Activated naive CD4-positive, alpha-beta T cell (primary cell): ENCODE measurements at places on chromosomes 7 and 10.

- DNase-seq, result no peak
Observed at GRCh38 chr7:45400680-45401079, 173.5 kb upstream of the ADCY1 start.

DNA sequence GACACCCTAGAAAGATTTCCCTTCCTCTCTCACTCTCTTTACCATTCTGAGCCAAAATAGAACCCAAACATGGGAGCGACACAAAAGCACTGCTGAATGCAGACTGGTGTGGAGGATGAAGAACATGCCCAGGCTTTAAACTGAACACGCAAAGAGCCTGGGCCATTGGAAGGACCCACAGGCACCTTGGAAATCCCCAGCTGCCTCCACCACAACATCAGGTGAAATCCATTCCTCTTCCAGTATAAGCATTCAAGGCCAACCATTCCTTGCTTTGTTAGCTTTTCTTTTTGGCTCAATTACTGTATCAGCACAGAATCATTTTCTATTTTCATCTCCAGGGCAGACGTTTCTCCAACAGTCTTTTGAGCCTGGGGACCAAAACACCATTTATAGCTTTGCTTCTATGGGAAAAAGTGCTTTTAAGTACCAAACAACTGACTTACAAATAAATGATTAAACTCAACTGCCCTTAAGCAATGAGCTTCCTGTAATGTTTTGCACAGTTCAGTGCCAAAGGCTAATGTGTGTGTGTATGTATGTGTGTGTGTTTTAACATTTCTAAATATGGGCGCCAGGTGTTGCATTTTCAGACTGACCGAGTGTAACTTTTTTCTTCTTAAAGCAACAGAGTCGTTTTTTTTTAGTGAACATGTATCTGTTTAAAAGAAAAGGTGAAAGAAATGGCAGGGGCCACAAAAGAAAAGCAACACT lies 16.2 kb upstream of the BLNK start:
- DNase-seq, result no peak

GRCh38 chr10:133068111-133069032 lies 19.4 kb upstream of the ADGRA1 start:
- DNase-seq, result no peak

GRCh38 chr10:91541481-91541880 lies 91.4 kb downstream of the PPP1R3C start:
- DNase-seq, result no peak

DNA sequence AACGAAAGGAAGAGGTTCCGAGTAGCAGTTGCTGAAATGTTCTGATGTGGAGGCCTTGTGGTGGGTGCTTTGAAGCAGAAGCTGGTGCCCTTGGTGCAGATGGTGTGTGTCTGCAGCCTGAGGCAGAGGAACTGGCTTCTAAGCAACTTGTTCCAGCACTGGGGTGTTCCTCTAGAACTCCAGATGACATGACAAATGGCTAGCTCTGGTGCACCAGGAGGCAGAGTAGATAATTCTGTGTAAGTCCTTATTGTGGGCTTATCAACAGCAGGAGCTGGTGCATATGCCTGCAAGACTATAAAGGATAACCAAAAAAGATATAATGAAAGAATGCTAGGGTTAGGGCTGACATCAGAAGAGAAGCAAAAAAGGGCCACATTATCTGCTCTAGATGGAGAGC lies 76.5 kb downstream of the ARL5B start:
- DNase-seq, result no peak

DNA sequence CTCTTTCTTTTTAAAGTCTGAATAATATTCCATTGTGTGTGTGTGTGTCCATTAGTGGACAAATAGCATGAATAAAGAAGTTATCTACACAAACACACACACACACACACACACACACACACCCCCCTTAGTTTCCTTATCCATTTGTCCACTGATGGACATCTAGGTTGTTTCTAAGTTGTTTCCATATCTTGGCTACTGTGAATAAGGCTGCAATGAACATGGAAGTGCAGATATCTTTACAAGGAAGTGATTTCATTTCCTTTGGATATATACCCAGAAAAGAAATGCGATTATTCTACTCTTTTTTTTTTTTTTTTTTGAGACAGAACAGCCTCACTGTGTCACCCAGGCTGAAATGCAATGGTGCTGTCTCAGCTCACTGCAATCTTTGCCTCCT lies 113.5 kb downstream of the MBL2 start:
- no peak for DNase-seq

- no peak for DNase-seq
Observed at GRCh38 chr10:89091496-89091895, 100.9 kb downstream of the FAS start.

- DNase-seq, result no peak
Observed at GRCh38 chr7:116630932-116631671, 40.9 kb upstream of the MET start.

DNA sequence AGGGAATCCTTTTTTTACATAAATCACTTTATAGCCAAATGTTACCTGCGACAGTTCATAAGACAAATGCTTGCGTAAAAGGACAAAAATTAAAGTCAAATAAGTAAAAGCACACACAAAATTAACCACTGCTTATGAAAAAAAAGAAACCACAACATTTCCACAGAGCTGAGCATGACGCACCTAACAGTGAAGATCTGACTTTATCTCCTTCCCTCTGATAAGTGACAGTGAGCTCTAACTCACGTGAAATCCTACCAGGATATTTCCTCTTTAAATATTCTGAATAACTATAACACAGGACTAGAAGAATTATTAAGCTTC lies 225.5 kb downstream of the SFMBT2 start:
- DNase-seq, result no peak

DNA sequence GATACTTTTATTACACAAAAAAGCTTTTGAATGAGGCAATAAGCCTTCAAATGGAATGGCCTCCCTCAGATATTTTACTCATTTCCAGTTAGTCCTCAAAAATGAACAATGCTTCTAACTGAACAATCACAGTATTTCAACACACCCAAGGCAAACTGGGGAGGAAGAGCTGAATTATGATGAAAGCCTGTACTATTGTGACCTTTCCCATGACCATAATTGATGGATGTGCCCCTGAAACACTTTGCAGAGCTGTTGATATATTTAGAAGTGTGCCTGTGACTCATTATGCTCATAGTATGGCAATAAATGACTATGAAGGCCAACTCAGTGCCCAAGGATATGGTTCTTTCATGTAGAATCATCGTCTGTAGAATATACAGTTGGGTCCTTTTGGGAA lies 248.1 kb downstream of the AHR start:
- DNase-seq, result no peak

DNA sequence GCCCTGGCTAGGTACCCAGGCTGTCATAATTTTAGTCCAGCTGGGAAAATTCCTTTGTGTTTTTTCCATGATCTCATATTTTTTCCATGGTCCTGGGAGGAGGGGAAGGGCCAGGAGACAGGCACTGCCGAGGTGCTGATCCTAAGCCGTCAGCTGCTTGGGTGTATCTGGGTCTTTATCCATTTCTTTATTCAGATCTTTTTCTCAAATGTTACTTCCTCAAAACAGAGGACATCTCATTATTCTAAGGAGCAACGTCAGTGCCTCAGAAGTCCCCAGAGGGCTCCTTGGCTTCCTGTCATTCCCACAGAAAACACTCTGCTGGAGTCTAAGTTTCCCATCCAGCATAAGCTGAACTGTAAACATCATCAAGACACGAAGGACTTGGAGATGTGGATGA lies 2.8 kb upstream of the OR6V1 start:
- no peak for DNase-seq

- no peak for DNase-seq
Observed at GRCh38 chr7:36605261-36606051, 118.8 kb downstream of the AOAH start.

DNA sequence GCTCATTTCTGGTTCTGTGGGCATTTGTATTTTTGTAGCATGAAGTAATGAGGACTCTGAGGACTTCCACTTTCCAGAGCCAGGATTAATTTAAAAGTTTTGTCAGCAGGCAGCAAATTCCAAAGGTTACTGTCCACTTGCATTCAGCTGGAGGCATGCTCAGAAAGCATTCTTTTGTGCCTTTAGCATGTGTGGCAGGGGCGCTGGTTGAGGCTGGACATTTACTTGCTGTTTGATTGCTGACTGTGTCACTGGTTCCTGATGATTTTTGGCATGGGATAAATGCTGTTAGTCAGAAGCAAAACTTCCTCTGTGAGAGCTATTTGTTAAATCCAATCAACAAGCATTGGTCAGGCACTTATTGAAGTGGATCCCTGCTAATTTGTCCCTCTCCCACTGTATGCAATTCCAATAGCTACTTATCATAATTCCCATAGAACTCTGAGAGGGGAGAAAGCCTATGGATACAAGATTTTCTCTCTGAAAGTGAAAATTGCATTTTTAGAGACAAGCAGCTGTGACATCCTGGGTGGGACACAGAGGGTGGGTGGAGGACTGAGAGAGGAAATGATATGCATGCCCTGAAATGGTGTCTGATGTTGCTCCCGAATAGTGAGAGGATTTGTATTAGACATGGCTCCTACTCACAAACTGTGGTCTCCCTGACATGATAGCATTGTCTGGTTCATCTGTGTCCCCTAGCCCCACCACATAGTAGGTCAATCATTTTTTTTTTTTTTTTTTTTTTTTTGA lies 161.2 kb upstream of the WDR11 start:
- no peak for DNase-seq

GRCh38 chr10:42951486-42952251 lies 125.2 kb upstream of the RET start:
- DNase-seq, result no peak

DNA sequence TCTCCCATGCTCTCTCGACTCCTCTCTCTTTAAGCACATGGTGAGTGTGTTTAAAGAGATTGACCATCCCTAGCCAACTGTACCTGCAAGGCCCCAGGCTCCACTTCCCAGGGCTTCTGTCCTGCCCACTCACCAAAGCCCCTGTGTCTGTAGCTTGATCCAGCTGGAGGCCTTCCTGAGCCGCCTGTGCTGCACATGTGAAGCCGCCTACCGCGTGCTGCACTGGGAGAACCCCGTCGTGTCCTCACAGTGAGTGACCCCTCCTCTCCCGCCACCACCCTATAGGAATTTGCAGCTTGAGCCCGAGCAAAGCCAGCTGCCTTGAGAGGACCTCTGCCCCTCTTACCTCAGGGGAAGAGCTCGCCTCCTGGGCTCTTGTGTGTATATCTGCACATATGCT lies 11.2 kb downstream of the ZFYVE27 start:
- DNase-seq, result no peak

DNA sequence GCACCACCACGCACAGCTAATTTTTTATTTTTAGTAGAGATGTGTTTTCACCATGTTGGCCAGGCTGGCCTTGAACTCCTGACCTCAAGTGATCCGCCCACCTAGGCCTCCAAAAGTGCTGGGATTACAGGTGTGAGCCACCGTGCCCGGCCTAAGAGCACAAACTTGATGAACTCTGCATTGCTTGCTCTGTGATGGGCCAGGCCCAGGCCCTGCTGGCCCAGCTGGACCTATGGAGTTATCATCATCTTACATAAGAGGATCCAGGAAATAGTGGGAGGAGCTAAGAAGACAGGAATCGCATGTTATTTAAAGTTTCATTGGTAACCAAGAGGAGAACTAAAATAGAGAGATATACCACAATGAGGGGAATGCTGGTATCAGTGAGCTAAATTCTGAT lies 86.9 kb downstream of the DAGLB start:
- no peak for DNase-seq

DNA sequence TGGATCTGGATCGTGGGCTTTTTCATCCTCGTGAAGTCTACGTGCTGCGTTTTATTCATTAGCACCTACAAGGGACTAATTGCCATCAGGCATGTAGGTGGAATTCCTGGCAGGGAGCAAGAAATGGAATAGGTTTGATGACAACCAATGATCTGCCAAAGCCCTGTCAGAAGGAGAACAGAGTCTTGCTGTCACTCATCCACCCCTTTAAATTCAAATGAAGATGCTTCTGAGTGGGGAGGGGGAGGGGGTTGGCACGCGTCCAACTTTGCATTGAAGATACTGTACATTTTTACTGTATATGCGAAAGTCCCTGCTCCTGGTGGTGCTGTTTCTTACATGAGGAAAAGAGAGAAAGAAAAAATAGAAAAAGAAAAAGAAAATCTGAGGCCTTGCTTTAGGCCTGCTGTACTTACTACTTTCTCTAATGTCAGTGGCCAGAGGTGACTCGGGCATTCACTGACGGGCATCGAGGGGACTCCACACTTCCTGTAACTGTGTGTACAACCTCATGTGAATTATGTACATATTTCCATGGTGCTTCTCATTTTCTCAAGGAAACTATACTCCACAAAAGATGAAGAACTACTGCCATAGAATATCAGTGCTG lies 569.1 kb downstream of the INHBA start:
- DNase-seq, result no peak

- no peak for DNase-seq
Observed at GRCh38 chr7:7498856-7499255, 36.8 kb downstream of the COL28A1 start.

DNA sequence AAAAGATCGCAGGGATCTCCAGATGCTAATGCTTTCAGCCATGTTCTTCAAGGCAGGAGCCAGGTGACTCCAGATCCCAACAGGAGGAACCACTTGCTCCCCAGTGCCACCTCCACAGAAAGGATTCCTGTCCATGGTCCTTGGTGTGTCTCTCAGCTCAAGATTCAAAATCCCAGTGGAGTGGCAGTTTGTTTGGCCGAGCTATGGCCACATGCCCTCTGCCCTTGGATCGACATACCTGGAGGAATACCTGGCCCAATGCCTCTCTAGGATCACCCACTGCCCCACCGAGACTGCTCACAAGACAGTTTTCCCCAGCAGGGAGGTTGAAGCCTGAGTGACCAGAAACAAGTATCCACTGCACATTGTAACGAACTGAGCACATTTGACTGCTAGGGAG lies 3.9 kb upstream of the GPRIN2 start:
- no peak for DNase-seq

- DNase-seq, result no peak
Observed at GRCh38 chr10:111221682-111222480, 145.1 kb downstream of the ADRA2A start.

- DNase-seq, result no peak
Observed at GRCh38 chr10:29379208-29379607, 90.3 kb downstream of the LYZL1 start.

- no peak for DNase-seq
Observed at GRCh38 chr10:133230044-133230361, at the start of gene UTF1. Gene UTF1 (plus strand): TSS chr10:133230217. CDS start chr10:133230289, 72 bp downstream.

GRCh38 chr7:151254316-151254715 lies 5.8 kb upstream of the SMARCD3 start:
- DNase-seq, result no peak

DNA sequence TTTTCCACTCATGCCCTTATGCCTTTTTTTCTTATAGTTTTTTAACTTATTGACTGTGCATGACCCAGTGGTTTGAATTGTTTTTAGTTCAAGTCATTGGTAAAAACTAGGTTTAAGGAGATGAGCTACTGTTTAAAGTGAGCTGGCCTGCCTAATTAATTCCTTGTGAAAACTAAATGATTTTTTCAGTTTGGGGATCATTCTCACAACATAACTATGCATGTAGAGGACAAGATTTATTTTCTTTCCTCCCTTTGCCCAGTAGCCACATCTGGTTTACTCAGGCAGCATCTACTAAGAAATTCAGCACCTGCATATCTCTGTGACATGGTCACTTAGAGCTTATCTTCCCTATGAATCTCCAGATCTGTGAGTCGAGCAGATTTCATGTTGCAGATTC lies 1.7 kb downstream of the ADO start:
- no peak for DNase-seq

GRCh38 chr10:86342111-86342863 lies 24.3 kb downstream of the GRID1 start:
- DNase-seq, result no peak
